ENCODE measurements at places on chromosomes 1 and 21.

- peak; percentile 49 for DNase-seq
Observed at GRCh38 chr1:200253774-200254495, 155.9 kb downstream of the ZNF281 start.

DNA sequence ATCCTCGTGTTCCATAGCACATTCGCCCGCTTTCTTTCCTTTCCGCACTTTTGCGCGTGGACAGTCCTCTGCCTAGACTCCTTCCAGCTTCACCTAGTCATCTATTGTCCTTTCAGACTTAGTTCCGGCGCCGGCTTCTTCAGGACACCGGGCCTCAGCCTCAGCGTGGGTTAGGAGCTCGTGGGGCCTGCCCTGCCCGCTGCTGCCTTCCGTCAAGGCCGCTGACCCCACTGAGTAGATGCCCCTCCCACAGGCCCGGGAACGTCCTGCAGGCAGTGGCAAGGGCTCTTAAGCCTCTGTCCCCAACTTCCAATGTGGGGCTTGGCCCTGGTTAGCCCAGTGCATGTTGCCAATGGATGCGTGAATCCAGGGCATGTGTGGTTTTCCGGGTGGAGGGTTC lies 11.4 kb downstream of the DMRTB1 start:
- DNase-seq: no peak

DNA sequence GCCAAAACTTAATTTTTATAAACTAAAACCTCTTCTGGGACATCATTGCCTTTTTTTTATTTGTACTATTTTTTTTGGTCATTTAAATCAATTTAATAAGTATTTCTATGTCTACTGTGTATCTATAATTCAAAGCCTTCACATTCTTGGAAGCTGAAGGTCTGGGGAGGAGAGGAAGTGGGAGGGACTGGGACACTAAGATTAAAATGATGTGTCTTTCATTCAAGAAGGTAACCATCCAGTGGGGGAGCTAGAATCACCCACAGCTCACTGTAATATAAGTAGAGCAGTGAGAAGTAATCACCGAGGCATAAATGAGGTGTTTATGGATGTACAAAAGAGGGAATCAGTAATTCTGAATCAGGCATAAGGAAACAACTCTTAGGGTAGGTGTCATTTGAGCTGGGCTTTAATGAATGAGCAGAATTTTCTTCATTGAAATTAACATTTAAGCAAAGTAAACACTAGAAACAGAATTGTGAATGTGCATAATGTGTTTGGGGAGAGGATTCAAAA lies 52.8 kb downstream of the PTGER3 start:
- DNase-seq: no peak

- DNase-seq: no peak
Observed at GRCh38 chr1:160652924-160653619, 6.2 kb upstream of the SLAMF1 start.

DNA sequence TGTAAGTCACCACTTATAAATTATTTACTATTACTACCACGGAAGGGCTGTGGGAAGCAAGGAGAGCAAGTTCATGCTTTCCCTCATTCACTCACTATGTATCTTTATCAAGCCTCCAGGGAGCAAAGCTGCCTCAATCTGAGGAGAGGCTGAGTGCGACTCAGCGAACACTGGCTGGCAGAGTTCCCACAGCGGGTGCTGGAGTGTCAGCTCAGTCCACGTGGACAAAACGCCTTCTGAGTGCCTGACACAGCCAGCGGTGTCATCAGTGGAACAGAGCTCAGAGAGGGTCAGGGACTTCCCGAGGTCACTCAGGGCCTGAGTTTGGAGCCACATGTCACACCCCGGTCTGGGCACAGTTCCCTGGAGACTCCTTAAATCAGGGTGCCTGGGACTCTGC lies 16.9 kb downstream of the MATN1 start:
- DNase-seq: no peak

- no peak for DNase-seq
Observed at GRCh38 chr21:36126208-36126565, 8.7 kb upstream of the CBR3 start.

DNA sequence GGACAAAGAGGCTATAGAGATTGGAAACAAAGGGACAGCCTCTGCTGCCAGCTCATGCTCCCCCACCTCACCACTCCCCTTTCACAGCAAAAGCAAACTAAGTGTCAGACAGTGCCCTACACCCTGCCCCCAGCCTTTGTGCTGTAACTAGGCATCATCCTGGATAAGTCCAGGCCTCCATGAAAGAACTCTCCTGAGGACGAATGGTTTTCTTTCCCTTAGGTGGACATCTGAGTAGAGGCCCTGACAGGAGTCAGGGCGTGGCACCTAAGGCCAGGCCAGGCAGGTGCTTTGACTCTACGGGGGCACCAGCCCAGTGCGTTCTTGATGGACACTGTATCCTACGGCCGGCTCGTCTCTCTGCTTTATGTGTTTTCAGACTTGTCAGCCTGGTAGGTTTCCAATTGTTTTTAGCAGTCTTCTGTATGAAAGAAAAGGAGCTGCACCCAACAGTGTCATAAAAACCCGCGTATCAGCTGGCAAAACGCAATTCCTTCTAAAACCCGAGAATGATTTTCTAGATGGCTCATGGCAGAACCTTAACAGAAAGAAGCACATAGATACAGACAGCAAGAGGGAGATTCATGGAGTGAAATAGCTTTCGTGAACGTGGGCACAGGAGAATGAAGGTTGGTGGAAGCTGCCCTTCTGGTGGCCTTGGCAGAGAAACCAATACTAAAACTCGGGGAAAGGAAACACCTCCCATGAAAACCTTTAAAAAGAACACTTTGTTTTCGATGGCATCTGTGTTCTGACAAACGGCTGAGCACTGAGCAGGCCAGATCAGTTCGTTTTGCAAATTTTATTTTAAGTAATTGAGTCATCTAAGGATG lies 51.7 kb upstream of the AJAP1 start:
- no peak for DNase-seq

GRCh38 chr1:30955448-30956015 lies 47.0 kb upstream of the SDC3 start:
- no peak for DNase-seq

GRCh38 chr1:116458695-116459094 lies 85.7 kb downstream of the ATP1A1 start:
- no peak for DNase-seq

Measured in activated CD4-positive, alpha-beta T cell treated with anti-CD3 and anti-CD28 coated beads for 36 hours (primary cell).